ENCODE measurements at places on chromosomes 6 and 20.

DNA sequence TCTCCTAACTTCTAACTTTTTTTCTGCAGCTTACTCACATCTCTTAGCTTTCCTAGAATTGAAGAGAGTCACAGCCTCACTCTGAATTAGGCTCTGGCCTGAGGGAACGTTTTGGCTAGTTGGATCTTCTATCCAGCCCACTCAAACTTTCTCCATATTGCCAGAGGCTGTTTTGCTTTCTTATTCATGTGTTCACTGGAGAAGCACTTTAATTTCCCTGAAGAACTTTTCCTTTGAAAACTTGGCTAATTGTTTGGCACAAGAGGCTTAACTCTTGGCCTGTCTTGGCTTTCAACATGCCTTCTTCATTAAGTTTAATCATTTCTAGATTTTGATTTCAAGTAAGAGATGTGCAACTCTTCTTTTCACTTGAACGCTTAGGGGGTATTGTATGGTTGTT is 138.2 kb upstream of the PLCB4 start:
- DNase-seq: peak; percentile 81

DNA sequence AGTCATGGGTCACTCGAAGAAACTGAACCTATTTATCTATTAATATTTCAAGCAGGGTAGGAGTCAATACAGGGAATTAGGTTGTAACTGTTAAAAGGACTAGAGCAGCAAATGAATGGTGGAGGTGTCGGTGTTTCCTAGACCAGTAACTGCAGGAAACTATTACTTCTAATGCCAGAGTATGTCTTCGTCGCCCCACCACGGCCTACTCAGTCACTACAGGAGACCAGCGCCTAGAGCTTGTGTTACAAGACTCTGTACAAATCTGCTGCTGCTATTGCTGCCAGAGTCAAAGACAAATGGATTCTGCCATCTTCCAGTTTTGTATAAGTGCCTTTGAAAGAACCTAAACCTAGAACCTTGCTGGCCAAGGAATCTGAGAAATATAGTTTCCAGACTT is 343.9 kb downstream of the SOX4 start:
- DNase-seq: no peak

GRCh38 chr20:20370094-20370575 is 2.2 kb downstream of the INSM1 start:
- peak; percentile 17 for DNase-seq

DNA sequence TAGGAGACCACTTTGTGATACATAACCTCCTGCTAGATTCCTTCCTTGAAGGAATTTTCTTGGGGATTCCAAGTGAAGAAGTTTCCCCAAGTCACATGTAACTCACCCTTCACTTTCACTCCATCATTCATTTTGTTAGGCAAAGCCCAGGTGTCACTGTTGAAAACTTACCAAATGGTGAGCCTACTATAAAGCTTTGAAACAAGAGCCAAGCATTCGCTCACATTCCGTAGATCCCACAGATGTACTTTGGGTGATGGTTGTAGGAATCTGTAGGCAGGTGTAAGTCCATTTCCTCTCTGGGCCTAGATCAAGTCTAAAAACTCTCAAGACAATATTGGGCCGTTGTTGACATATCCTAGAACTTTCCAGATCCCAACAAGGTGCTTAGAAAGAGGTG is 74.1 kb downstream of the PRDM1 start:
- DNase-seq: peak; percentile 35

DNA sequence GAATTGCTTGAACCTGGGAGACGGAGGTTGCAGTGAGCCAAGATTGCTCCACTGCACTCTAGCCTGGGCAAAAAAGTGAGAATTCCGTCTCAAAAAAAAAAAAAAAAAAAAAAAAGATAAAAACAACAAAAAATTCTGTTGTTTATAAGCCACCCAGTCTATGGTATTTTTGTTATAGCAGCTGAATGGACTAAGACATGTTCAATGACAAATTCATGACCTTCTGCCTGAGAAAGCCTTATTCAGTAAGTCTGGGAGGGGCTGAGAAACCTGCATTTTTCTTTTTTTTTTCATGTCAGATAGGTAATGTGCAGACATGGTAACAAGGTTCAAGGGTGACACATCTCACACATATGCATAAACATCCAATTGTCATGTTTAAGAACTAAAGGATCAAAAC is 40.4 kb upstream of the TRAF3IP2 start:
- DNase-seq: no peak

- DNase-seq: peak; percentile 51
These were observed 97.3 kb downstream of the CAP2 start for GRCh38 chr6:17490724-17491123.

- DNase-seq: no peak
These were observed 697.4 kb downstream of the PTPRT start for GRCh38 chr20:42492290-42492689.

- no peak for DNase-seq
These were observed 91.0 kb downstream of the COL12A1 start for GRCh38 chr6:75114806-75115205.

- peak; percentile 95 for DNase-seq
These were observed 27.8 kb downstream of the PAQR8 start for GRCh38 chr6:52389626-52390360.

DNA sequence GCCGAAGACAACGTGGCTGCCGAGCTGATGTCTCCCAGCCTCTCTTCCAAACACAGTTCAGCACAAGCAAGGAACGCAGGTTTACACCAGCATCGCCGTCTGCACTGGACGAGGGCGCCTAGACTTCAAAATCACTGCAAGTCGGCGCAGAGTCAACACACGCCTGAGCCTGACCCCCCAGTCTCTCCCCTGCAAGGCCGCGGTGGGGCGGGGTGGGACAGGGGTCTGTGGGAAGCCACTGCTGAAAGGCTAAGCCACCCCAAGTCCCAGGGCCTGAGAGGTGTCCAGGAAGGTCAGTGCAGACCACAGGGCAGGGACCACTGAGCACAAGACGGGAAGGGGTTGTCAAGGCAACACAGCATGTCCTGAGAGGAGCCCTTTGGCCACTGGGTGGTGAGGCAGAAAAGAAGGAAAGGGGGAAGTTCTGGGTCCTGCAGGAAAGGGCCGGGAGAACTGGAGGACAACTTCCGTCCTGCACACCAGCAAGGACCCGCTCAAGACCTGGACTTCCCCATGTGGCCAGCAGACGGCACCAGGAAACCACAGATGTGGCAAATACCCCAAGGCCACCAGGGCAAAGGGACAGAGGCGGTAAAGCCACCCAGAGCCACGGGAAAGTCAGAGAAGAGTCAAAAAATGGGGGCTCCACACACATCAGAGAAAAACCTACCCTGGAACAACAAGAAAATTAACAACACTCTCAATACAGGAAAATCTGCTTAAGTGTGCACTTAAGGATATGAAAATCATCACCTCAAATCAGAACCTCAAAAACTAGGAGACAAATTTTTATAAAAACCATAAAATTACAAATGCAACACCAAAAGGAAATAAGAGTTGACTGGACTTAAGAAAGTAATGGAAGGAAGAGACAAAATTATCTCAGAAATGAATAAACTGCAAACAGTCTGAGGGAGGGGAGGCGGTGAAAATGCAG is 84.8 kb downstream of the TAF4 start:
- no peak for DNase-seq

DNA sequence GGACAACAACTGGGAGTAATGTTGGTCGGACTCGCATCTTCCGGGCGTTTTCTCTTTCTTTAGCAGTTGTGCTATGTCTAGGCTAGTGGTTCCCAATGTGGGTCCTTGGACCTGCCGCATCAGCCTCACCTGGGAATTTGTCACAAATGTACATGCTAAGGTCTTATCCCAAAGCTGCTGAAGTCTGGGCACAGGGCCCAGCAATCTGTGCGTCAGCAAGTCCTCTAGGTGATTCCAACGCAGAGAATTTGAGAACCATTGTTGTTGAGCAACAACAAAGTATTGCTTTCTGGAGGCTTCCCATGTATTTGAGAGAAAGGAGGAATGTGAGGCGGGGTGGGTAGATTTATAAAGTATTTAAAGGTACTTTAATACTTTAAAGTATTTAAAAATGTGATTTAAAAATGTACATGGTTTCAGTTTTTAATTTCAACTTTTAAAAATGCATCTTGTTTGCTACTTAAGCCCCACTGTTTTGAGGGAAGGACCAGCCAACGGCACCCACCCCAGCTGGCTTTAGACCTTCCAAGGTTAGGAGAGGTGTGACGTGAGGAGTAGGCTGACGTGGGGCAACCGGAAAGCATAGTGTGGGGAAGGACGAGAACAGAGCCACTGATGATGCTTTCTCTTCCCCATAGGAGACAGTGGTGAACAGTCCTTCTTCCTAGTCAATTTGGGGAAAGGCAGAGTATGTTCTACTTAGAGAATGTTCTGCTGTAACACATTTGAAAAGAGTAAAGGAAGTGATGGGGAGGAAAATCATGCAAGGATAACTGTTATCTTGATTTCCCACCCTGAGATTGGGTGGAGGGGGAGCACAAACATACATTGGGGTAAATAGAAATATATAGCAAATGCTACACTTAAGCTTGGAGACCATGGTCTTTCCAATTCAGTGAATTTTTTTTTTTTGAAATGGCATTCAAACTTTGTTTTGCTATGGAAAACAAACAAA is 4.3 kb downstream of the UST start:
- DNase-seq: peak; percentile 12

DNA sequence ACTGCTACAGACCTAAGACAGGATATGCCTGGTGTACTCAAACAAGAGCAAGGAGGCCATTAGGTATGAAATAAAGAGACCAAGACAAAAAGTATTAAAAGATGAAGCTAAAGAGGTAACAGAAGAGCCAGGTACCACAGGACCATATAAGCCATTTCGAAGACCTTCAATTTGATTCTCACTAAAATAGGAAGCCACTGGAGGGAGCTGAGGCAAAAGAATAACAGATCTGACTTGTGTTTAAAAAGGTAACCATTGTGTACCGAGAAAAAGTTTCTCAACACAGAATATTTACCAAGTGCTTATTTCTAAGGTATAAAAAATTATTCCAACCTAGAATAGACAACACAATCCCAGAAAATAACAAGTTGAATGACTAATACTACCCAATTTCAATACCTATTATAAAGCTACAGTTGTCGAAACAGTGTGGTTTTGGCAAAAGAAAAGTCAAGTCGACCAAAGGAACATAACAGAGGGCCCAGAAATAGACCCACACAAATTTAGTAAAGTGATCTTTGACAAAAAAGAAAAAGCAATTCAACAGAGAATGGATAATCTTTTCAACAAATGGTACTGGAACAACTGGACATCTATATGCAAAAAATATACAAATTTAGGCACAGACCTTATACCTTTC is 125.3 kb upstream of the DST start:
- DNase-seq: peak; percentile 57

DNA sequence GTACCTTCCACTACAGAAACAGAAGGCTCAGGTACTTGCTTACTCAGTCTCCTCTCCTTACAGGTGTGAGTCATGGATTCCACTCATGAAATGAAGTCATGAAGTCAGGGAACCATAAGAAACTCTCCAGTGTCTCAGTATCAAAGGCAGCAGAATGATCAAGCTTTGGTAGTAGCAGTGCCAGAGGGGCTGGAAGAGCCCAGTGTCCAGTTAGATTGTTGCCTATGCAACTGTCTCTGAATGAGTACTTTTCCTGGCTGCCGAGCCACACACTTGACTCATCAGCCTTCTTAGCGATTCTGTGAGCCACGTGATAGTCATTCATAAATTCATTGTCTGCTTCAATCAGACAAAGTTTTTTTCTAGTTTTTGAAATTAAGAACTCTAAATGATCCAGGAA is 52.2 kb upstream of the DTNBP1 start:
- DNase-seq: peak; percentile 51

- DNase-seq: no peak
These were observed 101.7 kb upstream of the IYD start for GRCh38 chr6:150266963-150267685.

DNA sequence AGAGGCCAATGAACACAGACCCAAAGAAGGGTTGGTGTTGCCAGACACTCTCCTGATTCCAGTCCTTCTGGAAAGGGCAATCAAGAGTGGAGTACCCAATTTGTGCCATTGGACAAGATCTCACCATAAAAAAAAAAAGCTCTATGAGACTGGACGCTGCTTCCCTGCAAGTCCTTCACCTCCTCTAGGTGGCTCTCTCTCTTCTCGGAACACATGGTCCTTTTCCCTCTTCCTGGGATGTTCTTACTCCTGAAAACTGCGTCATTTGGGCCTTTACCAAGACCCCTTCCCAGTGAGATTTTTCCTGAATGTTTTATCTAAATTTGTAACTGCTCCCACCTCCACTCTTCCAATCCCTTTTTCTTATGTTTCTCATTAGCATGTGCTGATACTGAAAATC is 280.8 kb downstream of the FOXA2 start:
- DNase-seq: peak; percentile 11

- no peak for DNase-seq
These were observed 213.1 kb downstream of the PHACTR1 start for GRCh38 chr6:12929678-12930077.

GRCh38 chr6:100456141-100456907 is 8.4 kb downstream of the SIM1 start:
- no peak for DNase-seq

DNA sequence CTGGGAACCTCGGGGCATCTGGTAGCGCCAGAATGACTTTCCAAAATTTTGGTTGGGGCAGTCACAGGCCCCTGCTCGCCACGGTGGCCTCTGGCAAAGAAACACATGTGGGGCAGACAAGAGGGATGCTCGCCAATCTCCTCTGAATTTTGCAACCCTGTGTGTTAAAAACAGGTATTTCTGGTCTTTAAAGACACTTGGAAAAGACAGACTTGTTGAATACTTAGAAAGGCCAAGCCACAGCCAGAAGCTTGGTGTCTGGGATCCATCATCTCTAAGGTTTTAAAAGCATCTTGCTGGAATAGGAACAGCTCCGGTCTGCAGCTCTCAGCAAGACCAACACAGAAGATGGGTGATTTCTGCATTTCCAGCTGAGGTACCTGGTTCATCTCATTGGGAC is 31.2 kb downstream of the HLA-E start:
- DNase-seq: no peak

- peak; percentile 28 for DNase-seq
These were observed 402 bp downstream of the OSBPL2 start for GRCh38 chr20:62238569-62239277.

DNA sequence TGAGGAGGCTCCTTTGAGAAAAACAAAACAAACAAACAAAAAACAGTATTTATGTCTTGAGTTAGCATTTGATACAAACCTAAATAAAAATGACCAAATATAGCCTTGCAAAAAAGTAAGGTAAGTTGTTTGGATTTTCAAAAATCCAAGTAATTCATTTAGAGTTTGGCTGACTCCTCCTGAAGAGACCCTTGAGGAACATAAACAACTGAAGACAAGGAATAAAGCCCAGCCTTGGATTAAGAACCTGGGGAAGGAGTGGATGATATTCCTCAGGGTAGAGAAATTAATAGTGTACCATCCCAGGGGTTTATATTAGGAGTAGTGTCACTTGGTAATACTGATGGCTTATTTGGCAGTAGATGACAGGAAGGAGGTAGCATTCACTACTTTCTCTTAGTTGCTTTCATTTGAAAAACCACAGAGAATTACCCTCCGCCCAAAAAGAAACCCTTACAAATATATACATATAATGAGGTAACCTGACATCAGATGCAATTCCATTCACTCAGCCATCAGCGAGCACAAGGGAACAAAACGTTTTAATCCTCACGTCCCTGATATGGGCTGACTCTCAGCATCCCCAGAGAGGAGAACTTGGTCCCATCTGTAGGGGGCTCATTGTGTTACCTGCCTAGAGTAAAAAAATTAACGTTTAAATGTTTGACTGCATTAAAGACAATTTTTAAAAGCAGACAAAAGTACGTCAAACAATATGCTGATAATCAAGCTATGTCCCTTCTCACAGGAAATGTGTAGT is 57.0 kb downstream of the SOBP start:
- no peak for DNase-seq

Measured in M059J (cell line).